ENCODE measurements at places on chromosomes 6 and 20.

GRCh38 chr6:109015176-109015575 is 79.5 kb downstream of the SESN1 start:
- DNase-seq = no peak

DNA sequence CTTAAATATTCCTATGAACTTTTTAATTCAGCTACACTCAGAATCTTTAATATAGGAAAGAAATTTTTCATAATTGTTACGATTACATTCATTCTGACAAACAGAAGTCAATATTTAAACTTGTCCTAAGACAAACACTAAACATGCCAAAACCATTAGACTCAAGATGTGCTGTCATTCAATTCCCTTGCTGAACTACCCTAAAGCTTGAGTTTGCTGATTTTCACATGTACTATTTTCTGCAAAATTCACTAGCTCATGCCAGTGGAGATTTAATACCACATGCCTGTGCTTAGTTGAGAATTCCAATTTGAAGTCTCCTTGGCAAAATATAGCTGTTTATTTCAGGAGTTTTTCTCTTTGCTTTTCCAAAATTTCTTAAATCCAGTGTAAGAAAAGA is 448.0 kb downstream of the COL12A1 start:
- no peak for DNase-seq

- no peak for DNase-seq
These were observed 1532.7 kb downstream of the HACE1 start for GRCh38 chr6:103326760-103327757.

DNA sequence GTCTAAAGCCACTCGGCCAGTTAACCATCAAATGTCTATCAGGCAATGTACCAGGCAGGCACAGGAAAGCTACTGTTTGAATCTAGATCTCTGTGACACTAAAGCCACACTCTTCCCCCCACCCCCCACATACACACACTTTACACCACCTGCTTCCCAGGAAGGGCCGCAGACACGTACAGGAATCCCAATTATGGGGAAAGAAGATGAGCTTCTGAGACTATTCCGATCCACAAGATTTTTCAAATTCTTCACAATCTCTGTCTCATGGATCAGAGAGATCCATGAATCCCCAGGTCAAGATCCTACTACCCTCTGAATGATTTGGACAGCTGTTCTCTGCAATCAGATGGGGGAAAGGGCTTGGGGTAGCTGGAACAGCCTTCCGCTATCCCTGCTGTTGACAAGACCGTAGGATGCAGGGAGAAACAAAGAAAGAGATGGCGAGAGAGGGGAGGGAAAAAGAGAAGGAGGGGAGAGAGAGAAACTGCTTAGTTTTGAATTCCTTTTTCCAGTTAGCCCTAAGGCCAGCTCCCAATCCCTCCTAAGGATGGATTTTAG is 25.4 kb upstream of the RIMS4 start:
- no peak for DNase-seq

DNA sequence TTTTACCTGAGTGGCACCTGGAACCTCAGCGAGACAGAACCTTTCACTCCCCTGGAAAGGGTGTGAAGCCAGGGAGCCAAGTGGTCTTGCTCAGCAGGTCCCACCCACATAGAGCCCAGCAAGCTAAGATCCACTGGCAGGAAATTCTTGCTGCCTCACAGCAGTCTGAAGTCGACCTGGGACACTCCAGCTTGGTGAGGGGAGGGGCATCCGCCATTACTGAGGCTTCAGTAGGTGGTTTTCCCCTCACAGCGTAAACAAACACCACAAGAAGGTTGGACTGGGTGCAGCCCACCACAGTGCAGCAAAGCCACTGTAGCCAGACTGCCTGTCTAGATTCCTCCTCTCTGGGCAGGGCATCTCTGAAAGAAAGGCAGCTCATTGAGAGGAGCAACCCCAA is 134.7 kb upstream of the RSPO3 start:
- DNase-seq = no peak

DNA sequence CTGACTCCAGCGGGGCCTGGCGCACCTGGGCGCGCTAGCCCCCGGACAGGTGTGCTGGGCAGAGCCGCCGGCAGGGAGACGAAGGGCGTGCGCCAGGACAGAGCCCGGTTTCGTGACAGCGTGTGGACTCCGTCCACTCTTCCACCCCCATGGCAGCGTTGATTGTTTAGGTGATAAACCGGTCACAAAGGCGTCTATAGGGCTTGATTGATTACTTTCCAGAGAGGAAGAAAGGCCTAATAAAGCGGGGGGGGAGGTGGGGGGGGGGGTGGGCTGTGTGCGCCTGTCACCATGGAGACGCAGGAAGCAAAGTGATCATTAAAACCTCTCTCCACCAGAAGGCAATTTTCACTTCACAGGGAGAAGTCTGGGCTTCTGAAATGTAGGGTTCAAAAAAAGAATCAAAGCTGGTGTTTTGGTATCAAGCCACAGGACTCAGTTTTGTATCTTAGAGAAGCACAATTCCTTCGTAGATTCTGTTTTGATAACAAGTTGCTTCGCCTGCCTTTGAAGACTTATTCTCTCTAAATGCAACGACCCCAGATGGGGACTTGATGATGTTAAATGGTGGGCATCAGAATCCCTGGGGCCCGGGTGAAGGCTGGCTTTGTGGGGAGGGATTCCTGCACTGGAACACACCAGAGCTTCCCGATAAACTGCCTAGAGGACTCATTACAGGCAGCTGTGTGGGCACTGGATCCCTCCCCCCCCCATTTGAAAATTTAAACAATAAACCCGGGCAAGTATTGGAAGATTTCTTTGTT is 1.4 kb downstream of the PHACTR3 start:
- DNase-seq = no peak

DNA sequence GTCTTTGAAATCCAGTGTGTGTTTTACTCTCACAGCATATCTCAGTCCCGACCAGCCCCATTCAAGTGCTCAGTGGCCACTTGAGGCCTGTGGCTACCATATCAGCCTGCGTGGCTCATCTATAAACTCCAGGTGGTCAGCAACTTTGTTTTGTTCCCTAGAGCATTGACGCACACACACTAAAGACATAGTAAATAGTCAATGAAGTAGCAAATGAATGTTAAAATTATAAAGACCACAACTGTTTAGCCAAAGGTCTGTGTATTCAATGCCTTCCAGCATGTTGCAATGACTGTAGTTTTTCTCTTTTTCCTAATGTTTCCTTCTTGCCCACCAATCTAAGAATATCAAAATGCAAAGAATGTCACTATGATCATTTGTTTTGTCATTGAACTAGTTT is 238.2 kb upstream of the ZNF217 start:
- DNase-seq = no peak

DNA sequence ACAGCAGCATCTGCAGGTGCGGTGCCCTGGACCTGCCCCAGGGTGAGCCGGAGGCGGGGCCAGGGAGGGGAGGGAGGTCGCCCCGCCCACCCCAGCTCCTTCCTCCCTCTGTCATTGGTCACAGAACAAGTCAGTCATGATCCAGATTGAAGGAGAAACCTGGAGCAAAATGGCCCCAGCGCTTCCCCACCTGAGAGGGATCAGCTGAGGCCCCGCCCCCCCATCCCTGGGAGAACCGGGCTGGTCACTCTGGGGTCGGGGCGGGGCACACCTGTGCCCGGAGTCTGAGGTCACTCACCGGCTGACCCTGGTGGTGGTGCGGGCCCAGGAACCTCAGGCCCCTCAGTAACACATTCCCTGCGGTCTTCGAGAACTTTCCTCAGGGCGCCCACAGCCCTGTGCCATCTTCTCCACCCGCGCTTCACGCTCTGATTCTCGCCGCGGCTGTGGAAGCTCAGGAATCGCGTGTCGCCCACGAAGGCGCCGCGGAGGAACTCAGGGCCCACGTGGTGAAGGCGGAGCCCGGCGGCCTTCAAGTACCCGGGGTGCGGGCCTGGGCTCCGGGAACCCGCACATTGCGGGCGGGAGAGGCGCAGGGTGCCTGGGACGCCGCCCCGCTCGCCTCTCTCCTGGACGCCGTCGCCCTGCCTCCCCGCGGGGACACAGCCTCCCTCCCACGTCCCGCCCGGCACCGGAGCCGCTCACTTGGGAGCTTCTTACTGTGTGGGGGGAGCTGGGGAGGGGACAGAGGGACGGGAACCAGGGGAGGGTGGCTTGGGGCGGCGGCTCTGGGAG is 36.4 kb upstream of the HLA-C start:
- peak; percentile 88 for DNase-seq

DNA sequence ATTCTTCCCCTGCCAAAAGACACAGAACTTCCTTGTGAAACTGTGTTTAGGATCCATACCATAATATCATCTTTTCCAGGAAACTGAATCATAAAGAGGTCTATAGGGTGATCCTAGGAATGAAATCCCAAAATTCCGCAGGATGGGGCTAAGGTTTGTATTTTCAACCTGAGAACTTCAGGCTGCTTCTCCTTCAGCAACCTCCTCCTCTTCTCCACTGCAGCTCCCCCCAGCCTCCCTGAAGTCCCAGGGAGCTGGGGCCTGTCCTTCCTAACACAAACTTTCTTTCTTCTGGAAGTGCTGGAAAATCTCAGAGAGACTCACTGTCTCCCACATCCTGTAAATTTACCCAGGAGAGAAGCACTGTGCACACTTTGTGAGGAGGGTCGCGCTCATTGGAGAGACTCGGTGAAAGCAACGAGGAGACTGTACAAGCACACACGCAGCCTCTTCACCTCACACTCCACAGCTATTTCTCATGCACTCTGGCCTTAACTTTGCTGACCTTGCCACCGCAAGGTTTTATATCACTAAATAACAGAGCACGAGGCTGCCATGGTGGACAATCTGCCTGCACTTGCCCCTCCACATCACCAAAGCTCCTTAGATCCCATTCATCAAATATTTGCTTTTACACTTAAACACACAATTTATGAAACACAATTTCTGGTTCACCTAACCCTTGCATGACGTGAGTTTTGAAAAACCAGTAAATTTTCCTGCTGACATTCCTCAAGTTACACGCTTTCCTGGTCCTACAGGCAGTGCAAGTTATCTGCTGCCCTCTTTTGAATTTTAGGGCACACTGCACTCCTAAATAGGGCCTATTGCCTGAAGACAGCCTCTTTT is 14.3 kb downstream of the ID4 start:
- peak; percentile 19 for DNase-seq

DNA sequence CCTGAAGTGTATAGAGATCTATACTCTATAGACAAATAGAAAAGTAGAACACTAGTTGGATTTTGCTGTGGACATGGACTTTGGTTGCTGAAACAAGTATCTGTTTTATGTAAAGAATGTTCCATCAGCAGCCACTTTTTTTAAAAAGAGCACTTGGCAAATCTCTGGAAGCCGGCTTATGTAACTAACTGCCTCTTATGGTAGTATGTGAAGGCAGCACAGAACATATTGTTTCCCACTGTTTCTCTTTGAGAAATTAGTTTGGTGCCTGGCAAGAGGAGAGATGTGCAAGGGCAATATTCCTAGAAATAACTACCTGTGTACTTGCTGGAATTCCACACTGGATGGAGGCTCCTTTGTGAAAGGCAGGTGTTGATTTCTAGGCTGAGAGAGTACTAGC is 242.3 kb upstream of the PREP start:
- no peak for DNase-seq

GRCh38 chr6:157988700-157989063 is 7.0 kb downstream of the SYNJ2 start:
- DNase-seq = no peak

GRCh38 chr6:2749969-2750600 is 637 bp downstream of the MYLK4 start:
- peak; percentile 63 for DNase-seq

- DNase-seq = no peak
These were observed 4.9 kb upstream of the PACSIN1 start for GRCh38 chr6:34460796-34461507.

DNA sequence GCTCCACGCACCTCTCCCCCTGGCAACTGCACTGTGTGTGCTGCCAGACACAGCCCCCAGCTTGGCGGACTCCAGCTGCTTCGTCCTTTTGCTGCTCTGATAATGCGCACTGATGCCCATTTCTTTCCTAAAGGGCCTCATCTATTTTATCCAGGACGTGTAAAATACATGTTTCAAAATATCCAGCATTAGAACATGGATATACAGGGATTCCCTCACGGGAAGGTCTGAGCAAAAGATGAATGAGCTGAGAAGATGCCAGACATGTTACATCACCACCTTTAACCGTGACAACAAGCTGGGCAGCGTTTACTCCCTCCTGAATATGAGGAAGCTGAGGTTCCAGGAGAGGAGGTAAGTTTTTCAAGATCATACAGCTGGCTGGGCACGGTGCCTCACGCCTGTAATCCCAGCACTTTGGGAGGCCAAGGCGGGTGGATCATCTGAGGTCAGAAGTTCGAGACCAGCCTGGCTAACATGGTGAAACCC is 32.8 kb downstream of the TNXB start:
- no peak for DNase-seq

GRCh38 chr20:33789109-33789857 is 21.9 kb upstream of the CHMP4B start:
- peak; percentile 36 for DNase-seq

DNA sequence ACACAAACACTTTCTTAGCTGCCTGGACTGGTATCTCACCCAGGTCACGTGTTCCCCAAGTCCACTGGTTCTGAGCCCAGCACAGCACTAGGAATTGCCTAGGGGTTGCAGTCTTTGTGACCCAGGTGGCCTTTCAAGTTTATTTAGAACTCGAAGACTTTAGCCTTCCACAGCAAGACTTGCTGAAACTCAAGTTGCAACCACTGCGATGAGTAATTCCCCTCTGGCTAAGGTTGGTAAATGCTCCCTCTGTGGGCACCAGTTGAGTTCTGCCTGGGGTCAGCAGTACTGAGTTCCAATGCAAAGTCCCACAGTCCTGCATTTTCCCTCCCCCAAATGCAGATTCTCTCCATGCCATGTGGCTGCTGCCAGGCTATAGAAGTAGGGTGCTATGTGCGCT is 77.6 kb upstream of the MOCS1 start:
- no peak for DNase-seq

DNA sequence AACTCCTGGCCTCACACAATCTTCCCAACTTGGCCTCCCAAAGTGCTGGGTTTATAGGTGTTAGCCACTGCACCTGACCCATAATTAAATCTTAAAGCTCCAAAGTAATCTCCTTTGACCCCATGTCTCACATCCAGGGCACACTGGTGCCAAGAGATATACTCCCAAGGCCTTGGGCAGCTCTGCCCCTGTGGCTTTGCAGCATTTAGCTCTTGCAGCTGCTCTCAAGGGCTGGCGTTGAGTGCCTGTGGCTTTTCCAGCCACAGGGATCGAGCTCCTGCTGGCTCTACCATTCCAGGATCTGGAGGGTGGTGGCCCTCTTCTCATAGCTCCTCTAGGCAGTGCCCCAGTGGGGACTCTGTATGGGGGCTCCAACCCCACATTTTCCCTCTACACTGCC is 49.3 kb upstream of the CD2AP start:
- DNase-seq = no peak
